ENCODE measurements at places on chromosomes 12 and 14.
A peak's percentile ranks its signal among the peaks of the same experiment; 100 is the strongest.

GRCh38 chr12:91810077-91810476 lies 335.6 kb downstream of the BTG1 start:
- DNase-seq: no peak

GRCh38 chr12:93204896-93205295 lies 172.8 kb upstream of the NUDT4 start:
- no peak for DNase-seq

GRCh38 chr12:12812618-12813119 lies 477 bp upstream of the DDX47 start:
- DNase-seq: no peak

DNA sequence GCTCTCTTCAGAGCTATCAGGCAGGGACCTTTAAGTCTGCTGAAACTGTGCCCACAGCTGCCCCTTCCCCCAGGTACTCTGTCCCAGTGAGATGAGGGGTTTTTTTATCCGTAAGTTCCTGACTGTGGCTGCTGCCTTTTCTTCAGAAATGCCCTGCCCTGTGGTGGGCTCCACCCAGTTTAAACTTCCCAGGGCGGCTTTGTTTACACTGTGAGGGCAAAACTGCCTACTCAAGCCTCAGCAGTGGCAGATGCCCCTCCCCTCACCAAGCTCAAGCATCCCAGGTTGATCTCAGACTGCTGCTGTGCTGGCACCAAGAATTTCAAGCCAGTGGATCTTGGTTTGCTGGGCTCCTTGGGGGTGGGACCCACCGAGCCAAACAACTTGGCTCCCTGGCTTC lies 46.9 kb upstream of the SLC16A7 start:
- no peak for DNase-seq

- peak; percentile 45 for DNase-seq
Observed at GRCh38 chr14:24307575-24308341, at the start of gene CIDEB. Gene CIDEB (minus strand): TSS chr14:24307977. CDS start chr14:24307858, 119 bp downstream.

- DNase-seq: no peak
Observed at GRCh38 chr14:55373784-55374705, 37.6 kb downstream of the ATG14 start.

GRCh38 chr12:52792185-52793029 lies 3.5 kb downstream of the KRT3 start:
- no peak for DNase-seq

DNA sequence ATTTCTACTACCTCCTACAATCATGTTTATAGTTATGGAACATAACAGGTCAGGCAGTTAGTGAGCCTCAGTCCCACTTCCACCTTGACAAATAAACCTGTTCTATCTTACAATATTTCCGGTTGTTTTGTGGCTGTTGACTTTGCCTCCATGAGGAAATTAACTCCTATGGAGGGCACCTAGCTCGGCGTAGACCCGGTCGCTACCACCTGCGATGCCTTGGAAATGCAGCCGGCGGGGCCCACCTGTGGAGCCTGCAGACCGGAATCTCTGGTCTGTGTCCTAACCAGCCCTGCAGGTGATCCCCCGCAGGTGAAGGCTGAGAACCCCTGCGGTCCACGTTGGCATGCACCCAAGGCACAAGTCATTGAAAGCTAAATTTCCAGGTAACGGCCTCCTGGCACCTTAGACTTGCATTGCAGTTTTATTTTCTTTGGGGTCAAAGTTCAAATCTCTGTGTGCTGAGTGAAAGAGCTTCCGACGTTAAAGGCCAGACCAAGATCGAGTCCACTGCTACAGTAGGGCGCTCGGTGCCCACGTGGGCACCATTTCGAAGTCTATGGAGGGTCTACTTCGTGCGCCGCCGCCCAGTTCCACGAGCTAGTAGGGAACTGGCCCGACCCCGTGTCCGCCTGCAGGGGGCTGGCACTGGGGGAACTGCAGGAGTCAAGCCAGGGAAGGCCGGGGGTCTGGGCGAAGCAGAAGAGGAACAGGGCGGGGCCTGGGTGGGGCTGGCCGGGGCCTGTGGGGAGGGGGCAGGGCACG lies 782 bp upstream of the PIWIL1 start:
- no peak for DNase-seq

- DNase-seq: no peak
Observed at GRCh38 chr12:92036771-92037453, 108.7 kb downstream of the BTG1 start.

- DNase-seq: no peak
Observed at GRCh38 chr14:22865424-22866405, 5.8 kb upstream of the LRP10 start.

- DNase-seq: no peak
Observed at GRCh38 chr14:74571901-74572725, 39.9 kb downstream of the LTBP2 start.

- DNase-seq: no peak
Observed at GRCh38 chr14:73342670-73343069, 105.4 kb downstream of the PAPLN start.

- no peak for DNase-seq
Observed at GRCh38 chr12:128078301-128078971, 188.5 kb upstream of the TMEM132C start.

DNA sequence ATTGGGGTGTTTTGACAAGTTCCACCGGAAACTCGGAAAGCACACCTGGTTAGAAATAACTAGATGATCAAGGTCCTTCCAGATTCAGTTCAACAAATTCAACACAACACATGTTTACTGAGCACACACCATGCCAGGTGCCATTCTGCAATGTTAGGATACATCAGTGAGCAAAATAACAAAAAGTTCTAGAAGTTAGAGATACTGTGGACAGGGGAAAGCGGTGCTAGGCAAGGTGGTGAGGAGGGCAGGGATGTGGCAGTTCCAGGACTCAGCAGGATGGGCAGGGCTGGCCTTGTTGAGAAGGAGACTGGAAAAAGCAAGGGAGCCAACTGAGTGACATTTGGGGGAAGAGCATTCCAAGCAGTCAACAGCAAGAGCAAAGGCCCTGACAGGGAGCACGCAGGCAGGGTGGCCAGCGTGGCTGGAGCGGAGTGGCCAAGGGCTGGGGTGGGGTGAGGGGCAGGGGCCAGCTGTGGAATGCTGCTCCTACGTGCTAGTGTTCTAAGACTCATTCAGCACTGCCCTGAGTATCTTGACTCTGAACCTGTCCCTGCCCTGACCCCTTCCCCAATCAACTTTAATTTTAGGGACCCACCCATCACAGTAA lies 19.4 kb upstream of the FAIM2 start:
- DNase-seq: no peak

DNA sequence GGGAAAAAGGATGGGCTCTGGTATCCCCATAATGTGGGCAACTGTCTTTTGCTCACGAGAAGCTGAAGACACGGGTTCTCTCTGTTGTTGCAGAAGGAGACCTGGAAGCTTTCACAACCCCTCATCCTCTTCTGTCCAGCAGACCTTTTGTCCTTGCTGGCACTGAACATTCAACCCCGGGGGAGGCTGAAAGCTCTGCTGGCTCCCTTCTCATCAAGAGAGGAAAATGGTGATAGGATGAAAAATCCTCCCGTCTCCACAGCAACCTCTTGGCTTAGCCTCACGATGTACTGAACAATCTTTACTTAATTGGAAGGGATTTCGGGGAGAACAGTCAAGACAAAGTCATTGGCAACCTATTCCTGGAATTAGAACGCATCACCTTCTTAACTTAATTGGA lies 39.0 kb downstream of the ELK3 start:
- DNase-seq: no peak

- no peak for DNase-seq
Observed at GRCh38 chr14:39302124-39302810, 68.6 kb downstream of the MIA2 start.

DNA sequence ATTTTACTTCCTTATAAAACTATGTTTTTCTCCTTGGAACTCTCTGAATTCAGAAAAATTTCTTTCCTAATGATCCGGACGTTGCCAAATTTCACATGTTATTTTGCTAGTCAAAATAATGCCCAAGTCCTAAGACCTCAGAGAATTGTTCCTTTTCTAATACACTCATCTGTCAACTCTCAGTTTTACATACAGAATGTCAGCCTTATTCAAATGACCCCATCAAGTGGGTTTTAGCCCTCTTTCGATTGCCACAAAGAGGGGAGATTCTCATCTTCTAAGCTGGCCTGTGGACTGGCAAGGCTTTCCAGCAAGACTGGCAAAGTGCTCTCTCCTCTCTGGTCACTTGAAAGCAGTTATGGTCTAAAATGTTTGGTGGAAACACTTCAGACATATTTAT lies 99.3 kb upstream of the GPHB5 start:
- no peak for DNase-seq

DNA sequence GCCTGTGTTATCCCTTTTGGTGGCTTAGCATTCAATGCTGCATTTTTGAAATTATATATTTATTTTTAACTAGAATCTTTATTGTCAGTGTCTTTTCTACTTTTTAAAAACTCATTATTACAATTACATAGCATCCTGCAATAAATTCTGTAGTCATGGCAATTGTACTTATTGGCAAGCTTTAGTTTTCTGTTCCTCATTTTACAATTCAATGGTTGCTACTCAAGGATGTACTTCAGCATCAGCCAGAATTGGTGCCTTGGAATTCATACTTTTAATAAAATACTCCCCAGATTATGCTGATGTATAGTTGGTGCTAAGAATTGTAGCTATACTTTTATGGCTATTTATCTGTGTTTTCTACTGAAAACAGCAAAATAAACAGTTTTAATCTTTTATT lies 1756.8 kb upstream of the SEL1L start:
- no peak for DNase-seq

GRCh38 chr14:57785058-57785457 lies 80.8 kb downstream of the SLC35F4 start:
- DNase-seq: no peak

GRCh38 chr12:101039848-101040531 lies 170.0 kb downstream of the SLC5A8 start:
- no peak for DNase-seq

- no peak for DNase-seq
Observed at GRCh38 chr14:60656686-60657455, 7.6 kb upstream of the SIX1 start.

DNA sequence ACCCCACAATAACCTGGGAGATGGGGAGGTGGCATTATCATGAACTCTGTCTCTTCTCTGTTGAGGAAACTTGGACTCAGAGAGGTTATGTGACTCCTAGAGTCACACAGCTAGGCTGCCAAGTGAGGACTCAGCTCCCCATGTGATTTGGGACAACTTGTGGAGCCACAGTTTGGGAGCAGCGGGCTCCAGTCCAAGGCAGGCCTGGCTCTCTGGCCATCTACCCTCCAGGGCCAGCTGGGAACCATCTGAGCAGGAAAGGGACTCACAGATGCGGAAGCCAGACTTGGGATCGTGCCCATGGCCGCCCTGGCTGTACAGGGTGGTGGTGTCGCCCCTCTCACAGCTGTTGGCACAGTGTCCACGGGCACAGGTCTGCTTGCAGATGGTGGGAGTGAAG lies 59.1 kb downstream of the ISCA2 start:
- no peak for DNase-seq

DNA sequence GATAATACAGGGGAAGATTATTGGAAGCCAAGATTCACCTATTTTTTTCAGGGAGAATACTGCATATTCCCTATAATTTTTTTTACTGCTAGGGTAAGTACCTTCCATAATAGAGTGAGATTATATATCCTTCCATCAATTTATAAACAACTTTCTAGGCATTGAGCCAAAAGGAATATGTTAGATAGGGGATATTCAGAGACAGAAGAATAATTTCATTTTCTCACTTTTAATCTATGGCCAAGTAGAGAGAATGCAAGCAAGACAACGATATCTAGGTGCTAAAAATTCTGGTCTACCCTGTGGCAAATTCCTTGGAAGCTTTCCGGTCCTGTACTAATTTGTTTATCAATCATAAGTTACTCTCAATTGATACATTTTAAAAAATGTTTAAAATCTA lies 69.7 kb upstream of the STAC3 start:
- no peak for DNase-seq

Measured in CD4-positive, alpha-beta T cell (primary cell).